Thoracic aorta (tissue), 2 donors: ENCODE measurements at places on chromosomes 11 and 22. TPM values are rescaled to one million over a fixed set of nuclear protein-coding genes. Genes with fewer than 3 reads are reported as not detected.

GRCh38 chr11:72238040-72238450 lies 5.9 kb downstream of the PHOX2A start:
- no peak for DNase-seq

DNA sequence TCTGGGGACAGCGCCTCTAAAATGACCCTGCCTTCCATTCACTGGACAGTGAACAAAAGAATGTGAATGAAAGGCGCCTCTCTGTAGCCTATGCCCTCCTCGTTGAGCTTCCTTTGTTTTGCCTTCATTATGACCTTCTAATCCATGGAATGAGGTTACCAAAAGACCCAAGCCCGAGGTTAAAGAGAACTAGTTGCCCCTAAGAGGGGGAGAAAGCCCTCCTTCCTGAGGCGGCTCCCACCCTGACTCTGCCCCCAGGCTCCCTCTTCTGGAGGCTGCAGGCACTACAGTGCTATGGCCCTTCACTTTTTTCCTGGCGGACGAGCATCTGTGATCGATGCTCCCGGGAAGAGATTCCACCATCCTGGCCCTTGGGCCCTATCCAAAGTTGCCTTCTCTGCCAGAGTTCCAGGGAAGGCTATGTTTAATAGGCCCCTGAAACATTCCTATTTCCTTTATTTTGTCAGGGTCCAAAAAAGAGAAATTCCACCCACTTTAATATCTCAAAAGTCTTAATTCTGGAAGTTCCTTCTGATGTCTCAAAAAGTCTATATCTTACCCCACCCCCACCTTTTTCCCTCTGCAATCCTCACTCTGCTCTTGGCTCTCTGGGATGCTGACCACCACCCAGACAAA lies 147.3 kb downstream of the FEZ1 start:
- no peak for DNase-seq

DNA sequence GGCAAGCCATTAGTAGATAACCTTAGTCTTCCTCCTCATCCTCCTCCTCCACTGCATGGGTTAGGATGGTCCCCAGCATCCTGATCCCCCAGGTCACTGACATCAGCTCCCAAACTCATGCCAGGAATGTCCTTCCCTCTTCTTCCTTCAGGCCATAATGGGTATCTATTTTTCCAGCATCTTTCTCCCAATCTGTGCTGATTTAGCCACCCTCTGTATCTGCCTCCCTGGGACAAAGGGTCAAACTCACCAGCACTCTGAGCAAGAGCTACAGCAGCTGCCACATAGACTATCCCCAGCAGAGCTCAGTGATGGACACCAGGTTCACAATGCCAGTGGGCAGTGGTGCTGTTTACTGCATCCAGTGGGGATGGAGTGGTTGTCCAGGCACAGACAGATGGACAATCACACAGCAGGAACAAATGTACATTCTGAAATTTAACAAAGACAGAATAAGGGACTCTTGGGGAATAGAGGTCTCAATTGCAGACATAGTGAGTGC lies 115.2 kb upstream of the TOP3B start:
- DNase-seq = no peak

TYR gene
- not detected for total RNA-seq

CASTOR1 gene
- total RNA-seq = 7.5 TPM
